ENCODE measurements at places on chromosomes 12 and 14.

GRCh38 chr14:103707329-103708263, 7.7 kb downstream of the XRCC3 start:
- no peak for DNase-seq

DNA sequence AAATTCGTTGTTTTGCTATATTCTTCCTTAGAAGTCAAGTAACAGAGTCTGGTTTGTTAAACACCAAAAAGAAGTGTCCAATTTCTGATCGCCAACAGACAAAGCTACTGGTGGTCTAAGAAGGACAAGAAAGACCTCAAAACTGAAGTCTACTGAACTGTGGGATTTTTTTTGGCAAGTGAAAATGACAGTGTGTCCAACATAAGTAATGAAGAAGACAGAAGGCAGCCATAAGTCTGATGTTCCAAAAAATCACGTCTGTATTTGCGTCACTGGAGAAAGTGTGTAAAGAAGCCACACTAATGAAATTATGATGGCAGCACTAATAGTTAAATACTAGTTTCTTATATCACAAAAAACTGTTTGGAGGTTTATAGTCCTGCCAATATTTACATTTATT, 32.6 kb downstream of the WASHC3 start:
- DNase-seq, result no peak

DNA sequence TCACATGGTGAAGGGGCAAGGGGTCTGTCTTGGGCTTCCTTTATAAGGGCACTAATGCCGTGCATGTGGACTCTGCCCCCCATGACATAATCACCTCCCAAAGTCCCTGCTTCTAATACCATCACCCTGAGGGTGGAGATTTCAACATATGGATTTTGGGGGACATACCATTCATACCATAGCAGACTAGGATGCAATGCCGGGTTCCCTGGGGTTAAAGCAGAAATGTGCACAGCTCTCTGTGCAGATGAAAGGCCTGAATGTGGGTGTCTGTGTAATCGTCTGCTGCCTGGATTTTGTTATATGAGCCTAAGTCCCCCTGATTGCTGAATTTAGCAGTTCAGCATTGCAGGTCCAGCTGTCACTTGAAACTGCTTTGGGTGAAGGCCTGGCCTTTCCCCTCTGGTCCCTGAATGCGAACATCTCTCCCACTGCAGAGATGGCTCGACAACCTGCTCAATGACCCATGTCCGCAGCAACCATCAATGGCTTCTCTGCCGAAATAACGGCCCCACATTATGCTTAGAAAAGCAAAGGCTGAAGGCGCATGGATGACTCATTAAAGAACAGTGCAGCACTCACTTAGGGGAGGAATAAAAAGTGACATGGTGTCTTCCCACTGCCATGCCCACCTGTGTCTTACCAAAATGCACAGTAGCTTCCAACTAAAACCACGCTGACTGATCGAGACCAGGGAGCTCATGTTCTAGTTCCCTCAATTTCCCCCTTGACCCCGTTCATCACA, 286.3 kb downstream of the DPF3 start:
- DNase-seq, result no peak

DNA sequence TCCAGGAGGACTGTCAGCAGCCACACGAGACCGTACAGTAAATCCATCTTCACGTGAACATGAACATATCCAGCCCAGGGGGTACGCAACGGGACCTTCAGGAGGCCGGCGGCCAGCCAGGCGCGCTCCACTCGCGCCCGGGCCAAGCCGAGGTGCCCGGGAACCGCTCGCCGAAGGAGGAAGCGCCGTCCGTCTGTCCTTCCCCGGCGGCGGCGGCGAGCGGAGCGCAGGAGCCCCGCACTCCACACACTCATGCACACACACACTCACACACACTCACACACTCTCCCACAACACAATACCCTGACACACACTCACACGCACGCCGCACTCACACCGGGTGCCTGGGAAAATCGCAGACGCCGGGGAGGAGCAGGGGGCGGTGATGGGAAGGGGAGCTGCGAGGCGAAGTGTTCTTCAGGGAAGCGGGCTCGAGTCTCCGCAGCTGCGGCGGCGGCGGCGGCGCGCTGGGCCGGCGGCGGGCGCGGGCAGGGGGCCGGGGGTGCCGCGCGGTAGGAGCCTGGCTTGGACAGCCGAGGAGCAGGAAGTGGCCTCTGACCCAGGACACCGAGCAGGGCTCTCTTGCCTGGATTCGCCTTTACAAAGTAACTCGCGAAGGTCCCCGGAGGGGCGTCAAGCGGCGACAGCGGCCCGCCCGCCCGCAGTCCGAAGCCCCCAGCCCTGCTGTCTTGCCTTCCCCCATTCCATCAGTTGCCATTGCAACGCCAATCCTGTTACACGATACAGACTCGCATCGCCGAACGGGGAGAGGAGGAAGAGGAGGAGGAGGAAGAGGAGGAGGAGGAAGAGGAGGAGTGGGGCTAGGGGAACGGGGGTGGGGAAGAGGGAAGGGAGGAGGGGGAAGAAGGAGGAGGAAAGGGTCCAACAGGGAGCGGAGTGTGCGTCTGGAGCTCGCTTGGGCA, 601 bp downstream of the MDGA2 start:
- no peak for DNase-seq

DNA sequence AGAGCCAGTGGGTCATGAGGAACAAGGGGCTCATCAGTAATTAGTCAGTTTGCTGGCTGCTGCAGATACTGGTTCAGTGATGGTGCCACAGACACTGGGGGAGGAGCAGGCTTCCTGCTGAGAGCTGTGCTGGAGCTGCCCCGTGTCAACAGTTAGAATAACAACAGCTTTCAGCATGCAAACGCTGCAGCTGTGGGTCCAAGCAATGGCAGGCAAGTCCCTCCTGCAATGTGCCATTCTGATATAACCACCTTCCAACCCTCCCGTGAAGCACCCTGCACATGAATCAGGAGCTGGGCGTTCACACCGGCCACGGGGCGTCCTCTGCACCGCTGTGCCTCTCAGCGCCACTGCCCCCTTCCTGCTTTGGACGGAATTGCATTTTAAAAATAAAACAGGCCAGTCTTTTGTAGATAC, 258.4 kb upstream of the SFSWAP start:
- DNase-seq, result no peak

GRCh38 chr12:127729381-127729780, 537.6 kb upstream of the TMEM132C start:
- no peak for DNase-seq

DNA sequence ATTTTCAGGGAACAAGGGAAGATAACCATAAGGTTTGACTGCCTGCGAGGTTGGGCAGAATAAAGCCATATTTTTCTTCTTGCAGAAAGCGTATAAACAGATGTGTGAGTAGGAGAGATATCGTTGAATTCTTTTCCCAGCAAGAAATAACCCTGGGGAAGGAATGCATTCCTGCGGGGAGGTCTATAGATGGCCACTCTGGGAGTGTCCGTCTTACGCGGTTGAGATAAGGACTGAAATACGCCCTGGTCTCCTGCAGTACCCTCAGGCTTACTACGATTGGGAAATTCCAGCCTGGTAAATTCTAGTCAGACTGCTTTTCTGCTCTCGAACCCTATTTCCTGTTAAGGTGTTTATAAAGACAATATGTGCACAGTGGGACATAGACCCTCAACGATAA, 225.0 kb downstream of the LRIG3 start:
- no peak for DNase-seq

GRCh38 chr12:126617312-126617711, 1552.1 kb downstream of the AACS start:
- DNase-seq, result no peak

- DNase-seq, result no peak
Measured at GRCh38 chr12:124656947-124657434, 89.6 kb upstream of the NCOR2 start.

DNA sequence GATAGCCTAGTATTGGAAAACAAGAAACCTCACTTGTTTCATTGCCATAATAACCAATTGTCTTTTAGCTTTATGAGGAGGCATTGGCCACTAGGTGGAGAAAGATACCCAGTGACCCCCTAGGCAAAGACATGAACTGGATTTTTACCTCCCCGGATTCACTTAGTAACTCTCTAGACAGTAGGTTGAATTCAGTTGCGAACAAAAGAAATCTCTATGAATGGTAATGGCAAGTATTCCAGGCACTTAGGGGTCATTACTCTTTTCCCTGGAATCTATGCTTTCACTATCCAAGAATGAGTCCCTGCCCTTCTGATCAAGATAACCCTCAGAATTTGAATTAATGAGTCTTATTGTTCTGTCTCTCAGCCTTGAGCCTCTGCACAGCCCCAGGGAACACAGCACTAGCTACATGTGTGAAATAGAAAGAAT, 29.5 kb upstream of the RHOJ start:
- no peak for DNase-seq

DNA sequence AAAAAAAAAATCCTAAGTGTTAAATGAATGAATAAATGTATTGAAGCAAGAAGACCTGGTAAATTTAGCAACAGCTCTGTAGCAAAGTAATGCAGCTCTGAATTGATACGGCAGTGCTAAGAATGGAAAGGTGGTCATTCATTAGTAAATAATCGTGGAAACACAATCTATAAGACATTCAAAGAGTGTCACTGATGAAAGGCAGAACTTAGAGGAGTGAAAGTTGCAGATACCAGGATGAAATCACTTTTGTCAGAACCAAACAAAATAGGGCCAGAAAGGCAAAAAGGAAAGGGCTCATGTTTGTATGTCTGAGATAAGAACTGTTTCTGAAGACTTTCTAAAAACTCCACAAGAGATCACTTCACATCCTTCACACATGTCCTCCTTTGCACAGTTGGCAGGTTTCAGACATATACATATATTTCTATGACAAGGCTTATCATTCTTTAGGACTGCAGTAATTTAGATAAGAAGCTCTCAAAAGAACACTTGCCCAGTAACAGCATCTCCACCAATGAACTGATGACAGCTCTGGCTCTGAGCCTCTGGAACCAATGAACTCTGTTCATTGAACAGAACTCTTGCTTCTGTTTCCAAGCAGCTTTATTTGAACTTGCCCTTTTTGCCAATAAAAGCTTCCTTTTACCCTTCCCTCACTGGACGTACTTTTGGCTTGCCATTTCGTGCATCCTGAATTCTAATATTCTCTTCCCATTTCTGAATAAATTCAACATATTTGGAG, 4.2 kb upstream of the LRR1 start:
- DNase-seq, result no peak

DNA sequence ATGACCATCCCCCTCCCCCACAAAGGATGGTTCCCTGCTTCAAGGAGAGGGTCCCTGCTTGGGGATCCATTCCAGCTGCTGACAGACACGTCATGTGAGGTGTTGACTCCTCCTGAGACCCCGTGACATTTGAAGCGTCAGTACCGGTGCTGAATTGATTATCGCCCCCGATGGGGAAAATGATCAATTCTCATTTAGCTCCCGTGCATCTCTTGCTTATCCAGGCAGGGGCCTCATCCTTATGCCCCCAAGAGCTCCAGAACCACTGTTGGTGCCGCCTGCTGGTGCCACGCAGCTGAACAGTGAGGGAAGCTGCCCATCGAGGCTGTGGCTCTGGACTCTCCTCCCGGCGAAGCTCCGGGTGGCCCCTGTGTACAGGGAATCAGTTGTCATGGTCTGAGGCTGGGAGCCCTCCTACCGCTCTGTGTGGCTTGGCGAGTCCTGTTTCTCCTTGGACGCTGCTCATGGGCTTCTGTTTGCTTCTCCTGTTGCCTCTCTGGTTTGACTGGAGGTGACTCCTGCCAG, 4.6 kb downstream of the KIF26A start:
- DNase-seq, result peak; percentile 71

- no peak for DNase-seq
Measured at GRCh38 chr14:22432348-22432976, 156.6 kb downstream of the DAD1 start.

- no peak for DNase-seq
Measured at GRCh38 chr12:133192847-133193246, 11.6 kb downstream of the ZNF268 start.

GRCh38 chr12:15152456-15152855, 68.8 kb downstream of the RERG start:
- no peak for DNase-seq

DNA sequence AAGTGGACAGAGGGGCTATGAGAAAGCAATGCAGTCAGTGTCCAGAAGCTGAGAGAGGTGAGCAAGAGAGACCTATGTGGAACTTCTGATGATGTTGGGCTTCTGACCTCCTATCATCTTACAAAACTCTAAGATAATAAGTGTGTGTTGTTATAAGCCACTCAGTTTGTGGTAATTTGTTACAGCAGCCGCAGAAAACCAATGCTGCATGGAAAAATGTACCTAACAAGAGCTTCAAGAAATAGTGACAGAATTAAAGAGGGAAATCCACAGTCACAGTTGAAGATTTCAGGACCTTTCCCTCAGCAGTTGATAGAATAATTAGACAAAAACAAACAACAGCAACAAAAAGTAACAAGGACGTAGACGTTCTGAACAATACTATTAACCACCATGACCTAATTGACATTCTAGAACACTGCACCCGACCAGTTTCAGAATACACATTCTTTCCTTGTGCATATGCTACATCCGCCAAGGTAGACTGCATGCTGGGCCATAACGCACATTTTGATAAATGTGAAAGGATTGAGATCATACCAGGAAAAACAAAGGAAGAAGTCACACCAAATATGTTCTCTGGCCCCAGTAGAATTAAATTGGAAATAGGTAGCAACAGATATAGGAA, 1.8 kb upstream of the EVL start:
- DNase-seq, result no peak

GRCh38 chr14:79585845-79586244, 625.5 kb downstream of the DIO2 start:
- no peak for DNase-seq

DNA sequence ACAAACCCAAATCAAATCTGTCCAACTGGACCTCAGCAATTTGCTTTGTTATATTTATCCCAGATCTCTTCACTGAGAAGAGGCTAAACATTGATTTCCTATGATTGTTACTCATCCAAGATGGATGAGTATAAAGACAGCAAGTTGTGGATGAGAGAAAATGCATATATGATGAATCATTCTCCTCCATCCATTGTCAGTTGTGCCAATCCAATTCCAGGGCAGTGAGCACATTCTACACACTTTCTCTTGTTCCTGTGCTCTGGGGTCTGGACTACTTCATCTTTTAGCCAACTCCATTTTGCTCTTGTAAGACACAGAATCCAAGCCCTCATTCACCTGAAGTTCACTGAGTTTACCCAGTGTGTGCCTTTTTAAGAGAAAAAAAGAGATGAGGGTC, 105.7 kb downstream of the GCH1 start:
- no peak for DNase-seq

Measured in RWPE2 (cell line).